IPS DF 19.7 (cell line): ENCODE measurements at places on chromosomes 2 and 18.

DNA sequence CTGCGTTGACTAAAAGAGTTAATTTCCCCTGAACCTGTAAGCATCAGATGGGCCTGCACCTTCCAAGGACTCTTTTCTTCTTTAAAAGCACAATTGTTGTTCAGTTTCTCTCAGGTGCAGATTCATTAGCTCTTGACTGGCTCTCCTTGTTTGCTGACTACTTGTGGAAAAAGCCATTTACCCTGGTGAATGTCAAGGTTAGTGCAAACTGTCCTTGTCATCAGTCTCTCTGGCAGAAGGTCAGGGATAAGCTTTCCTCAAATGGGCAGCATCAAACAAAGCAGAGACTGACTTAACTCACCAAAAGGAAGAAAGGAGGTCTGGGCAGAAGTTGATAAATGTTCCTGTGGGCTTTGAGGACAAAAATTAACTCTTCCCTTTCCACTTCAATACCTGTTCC is 922.7 kb downstream of the BCL11A start:
- no peak for DNase-seq

GRCh38 chr2:160300203-160300602 is 100.1 kb upstream of the ITGB6 start:
- DNase-seq: no peak

GRCh38 chr2:3670376-3670775 is 12.4 kb downstream of the ALLC start:
- DNase-seq: no peak

DNA sequence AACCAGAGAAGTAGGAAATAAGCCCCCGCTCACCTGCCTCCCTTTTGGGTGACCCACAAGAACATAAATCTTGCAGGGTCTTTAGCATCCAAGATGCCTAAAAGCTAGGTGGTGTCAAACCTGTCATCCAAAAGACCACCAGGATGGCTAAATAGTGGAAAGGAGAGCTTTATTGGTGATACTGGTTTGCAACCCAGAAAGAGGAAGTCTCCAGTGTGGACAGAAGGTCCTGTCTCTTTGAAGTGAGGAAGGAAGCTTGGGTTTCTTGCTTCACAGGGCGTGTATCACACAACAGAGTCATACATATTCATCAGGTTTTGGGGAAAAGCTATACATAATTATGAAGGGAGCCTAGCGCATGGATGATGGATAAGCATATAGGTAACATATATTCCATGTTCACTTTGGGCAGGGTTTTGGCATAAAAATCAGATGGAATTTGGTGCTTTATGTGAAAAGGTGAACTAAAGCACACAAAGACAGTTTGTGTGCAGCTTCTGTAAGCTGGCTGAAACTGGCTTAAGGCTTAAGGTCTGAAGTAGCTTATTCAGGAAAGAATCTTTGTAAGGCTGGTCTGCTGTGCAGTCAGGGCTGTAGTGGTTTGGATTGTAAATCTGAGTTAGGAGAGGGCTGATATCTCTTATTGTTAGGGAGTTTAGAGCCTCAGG is 102.2 kb upstream of the MSH2 start:
- no peak for DNase-seq

- DNase-seq: no peak
These were observed 696.7 kb upstream of the SOX11 start for GRCh38 chr2:4995466-4995865.

GRCh38 chr18:55515214-55515613 is 72.8 kb downstream of the TCF4 start:
- DNase-seq: no peak

DNA sequence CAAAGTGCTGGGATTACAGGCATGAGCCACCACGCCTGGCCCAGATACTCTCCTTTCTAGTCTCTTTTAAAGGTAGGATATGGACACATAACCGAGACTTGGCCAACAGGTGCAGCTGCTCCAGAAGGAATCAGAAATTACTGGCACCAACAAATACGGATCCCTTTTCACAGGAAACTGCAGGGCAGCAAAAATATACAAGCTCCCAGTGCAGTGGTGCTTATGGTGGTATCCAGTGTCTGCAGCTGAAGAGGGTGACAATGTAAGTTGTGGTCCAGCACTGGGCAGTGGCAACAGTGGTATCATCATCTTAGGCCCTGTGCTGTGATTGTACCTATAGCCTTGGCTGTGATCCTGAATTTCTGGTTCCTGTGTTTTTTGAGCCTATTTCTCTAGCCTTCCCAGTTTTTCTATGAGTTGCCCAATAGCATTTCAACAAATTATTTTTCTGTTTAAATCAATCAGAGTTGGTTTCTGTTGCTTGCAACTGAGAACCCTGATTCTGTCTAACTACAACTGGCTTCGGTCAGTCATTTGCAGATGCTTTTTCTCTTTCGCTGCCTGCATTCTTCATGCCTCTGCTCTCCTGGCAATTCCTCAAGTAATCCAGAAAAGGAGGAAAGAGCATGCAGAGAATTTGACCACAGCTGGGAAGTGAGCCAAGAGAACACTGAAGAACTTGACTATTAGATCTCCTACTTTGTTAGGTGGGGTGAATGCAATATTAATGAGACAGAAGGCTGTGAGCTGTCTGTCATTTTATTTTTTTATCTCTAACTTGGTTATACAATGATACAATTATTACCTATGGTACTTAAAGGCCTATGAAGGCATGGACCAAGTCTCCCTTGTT is 30.8 kb upstream of the EML4 start:
- DNase-seq: no peak

DNA sequence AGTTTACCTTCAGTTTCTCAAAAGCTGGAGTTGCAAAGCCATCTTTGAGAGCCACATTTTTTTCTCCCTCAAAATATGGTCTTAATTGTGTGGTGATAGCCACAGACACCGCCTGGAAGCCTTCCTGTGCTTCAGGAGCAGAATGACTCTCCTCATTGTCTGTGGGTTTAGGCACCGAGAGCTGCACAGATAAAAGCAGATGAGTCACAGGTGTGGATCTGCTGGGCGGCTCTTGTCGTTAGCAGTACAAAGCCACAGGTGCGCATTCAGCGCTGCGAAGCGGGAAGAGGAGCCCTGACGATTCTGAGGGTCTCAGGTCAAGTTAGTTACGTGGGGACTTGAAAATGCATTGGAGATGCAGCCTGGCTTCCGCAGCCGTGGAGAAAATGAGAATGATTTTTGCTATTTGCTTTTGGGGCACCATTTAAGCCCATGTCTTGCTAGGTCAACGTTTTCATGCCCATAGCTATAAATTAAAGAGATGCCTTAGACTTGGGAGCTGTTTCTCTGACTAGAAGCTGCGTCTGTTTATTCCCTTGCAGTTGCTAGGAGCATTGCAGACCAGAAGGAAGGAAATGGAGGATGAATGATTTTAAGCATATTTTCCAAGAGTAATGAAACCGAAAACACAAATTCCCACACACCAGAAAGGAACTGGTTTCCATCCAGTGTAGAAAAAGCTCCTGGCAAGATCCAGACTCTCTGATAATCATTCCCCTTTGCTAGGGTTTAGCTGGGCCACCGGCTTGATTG is 51.5 kb downstream of the KLHL29 start:
- DNase-seq: peak; percentile 56

DNA sequence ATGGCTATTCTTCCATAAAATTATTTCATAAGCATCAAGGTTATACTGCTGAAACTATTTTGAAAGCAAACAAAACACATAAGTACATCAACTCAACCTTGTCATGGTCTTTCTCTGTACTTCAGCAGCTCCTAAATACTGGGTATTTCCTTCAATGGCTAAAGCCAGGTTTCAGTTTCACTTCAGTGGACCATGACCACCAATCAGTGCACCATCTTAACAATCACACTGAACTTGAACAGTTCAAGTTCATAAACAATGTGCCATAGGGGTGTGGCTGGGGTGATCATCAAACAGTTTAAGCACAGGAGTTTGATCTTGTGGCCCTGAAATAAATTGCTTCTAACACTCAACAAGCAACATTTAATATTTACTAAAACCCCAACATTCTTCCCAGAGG is 124.1 kb upstream of the FIGN start:
- DNase-seq: no peak

DNA sequence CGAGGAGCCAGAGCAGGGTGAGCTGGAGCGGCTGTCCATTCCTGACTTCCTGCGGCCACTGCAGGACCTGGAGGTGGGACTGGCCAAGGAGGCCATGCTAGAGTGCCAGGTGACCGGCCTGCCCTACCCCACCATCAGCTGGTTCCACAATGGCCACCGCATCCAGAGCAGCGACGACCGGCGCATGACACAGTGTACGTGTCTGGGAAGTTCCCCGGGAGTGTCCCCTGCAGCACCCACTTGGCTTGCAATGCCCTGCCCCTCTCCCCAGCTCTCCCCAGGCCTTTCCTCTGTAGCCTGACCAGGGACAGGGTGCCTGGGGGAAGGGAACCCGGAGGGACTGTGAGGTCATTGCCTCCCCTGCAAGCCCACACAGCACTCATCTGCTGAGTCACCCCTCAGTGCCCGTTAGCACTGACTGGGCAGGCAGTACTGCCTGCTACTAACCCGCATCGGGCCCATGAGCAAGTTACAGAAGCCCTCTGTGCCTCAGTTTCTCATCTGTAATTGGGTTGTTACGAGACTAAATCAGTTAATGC is 29.4 kb upstream of the GMPPA start:
- no peak for DNase-seq

DNA sequence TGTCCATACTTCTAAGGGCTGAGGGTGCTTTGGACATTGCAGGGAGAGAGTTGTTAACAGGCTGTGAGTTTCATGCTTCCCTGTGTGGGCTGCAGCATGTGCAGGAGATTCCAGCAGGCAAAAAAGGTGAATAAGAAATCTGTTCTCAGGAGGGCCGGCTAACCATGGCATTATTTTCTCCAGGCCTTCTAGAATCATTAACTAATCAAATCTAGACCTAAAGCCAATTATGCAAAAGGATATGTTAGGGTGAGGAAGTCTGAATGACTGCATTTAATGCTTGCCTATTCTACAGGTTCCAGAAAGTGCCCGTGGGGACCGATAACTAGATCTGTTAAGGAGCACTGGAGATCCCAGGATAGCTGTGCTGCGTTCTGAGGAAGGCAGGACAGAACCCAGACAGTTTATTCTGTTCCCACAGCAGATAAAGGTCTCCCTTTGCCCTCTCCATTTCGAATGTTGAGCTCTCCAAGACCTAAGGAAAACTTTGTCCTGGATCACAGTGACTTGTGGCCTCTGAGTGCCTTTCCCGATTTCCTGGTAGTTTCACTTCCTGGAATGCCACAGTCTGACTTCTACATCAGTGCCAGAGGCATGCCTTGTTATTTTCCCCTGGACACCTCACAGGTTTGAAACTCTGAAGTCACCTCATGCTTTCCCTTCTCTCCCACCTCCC is 50.0 kb upstream of the ZFP36L2 start:
- DNase-seq: no peak

GRCh38 chr18:76251691-76252090 is 243.4 kb downstream of the ZNF516 start:
- DNase-seq: no peak

DNA sequence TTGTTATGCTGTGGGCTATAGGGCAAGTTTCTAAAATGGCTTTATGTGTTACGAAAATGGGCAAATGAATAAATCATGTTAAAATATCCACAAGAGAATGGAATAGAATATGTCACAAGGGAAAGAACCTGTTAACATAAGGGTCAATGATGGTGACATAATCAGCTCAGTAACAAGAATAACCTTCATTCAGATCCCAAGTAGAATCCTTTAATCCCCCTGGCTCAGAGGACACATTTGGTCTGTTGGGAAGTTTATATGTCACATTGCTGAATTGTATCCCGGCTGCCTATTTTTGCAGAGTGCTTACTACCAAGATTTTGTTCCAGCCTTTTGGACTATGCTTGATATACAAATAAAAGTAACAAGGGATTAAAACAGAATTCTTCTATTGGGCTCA is 13.1 kb upstream of the LGALSL start:
- no peak for DNase-seq

DNA sequence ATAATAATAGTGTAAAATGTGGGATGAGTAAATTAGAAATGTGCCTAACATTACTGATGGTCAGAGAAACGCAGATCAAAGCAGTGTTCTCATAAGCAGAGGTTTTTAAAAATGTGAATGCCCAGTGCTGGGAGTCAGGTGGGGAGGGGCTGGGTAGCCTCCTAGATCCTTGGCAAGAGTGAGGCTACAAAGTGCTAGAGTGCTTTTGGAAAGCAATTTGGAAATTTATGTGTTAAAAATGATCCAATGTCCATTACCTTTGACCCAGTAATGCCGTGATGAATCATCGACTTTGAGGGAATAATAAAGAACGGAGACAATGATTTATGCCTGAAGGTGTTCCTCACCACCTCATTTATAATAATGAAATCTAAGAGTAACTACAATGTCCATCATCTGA is 44.9 kb upstream of the TWIST2 start:
- DNase-seq: no peak

DNA sequence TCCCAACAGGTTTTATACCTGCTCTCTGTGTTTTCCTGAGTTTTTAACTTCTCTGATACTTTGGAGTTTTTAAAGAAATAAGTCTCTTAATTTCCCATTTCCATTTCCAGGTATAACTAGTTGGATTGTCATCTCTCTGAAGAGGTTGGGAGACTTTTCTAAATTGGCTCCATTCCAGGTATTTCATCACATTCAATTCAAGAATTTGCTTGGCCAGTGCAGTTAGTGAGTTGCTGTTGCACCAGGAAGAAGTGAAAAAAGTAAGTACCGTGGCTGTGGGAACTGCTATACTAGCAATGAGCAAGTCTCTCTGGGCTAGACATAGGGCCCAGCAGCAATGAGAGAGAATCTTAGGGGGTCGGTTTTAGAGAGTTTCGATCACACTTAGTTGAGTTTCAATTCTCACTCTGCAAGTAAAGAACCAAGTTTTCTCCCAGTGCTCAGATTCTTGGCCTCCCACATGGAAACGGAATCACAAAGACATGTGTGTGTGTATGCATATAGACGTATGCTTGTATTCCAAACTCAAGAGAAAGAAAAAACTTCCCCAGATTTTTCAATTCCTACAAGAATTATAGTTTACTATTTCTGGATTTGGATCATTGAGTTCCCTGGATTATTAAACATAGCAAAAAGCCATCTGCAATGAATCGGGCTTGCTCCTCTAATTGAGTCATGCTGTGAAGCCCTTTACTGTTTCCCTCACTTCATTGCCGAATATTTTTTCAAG is 894.4 kb downstream of the BCL11A start:
- DNase-seq: no peak

DNA sequence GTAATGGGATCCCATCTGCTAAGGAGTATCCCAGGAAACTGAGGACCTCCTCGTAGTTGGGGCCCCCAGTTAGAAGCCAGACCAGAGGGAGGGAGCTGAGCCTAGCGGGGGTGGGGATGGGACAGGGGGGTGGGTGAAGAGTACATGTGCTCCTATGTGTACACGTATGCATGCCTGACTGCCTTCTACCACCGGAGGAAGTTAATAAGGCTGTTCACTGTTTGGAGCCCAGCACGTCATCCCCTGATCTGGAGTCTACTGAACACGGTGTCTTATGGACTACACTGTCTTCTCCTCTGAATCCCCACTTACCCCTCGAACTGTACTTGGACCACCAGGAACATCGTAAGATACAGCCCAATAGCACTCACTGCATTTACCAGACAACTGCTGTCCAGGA is 68.5 kb downstream of the SFXN5 start:
- no peak for DNase-seq
